ENCODE measurements at places on chromosomes 5 and 9.

DNA sequence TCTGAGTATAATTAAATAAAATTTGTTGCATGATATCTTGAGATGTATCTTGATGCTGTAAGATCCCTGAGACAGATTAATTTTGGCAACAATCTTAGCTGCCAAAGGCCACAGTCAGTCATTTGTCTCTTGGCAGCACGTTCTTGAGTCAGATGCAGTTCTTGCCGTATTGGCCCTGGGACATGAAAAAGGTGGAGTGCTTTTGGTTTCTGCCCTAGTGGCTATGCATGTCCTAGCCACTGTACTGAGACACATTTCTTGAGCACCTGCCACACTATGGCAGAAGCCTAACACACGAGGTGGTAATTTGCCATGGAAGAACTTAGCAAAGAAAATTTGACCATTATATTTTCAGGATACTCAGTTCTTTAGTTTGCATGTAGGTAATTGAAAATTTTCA lies 45.0 kb upstream of the PHF2 start:
- DNase-seq: no peak

GRCh38 chr9:35164711-35165110 lies 2.9 kb downstream of the UNC13B start:
- DNase-seq: no peak

GRCh38 chr9:7243838-7244237 lies 486.1 kb downstream of the KDM4C start:
- no peak for DNase-seq

GRCh38 chr9:129569502-129570449 lies 51.1 kb downstream of the C9orf50 start:
- DNase-seq: no peak

- no peak for DNase-seq
Observed at GRCh38 chr9:3898461-3899218, 372.8 kb upstream of the RFX3 start.

DNA sequence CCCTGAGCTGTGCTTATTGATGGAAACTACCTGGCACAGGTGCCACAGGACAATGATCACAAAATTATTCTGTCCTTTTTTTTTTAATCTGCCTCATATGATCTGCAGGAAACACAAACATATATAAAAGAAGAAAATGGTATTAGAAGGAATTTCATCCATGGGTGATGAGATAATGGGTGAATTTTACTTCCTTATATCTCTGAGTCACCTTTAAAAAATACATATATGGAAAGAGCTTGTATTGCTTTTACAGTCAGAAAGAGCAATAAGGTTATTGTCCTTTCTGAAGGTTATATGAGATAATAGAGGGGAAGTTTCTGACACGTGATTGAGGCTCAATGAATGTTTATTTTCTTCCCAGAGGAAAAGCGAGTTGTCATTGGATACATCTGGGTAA lies 31.6 kb downstream of the NEURL1B start:
- DNase-seq: no peak

GRCh38 chr5:142617416-142618129 lies 68.3 kb downstream of the FGF1 start:
- DNase-seq: no peak

GRCh38 chr5:111783537-111783936 lies 26.5 kb upstream of the NREP start:
- no peak for DNase-seq
